ENCODE measurements at places on chromosomes 1 and 21.

- DNase-seq: no peak
Observed at GRCh38 chr1:16087733-16088132, 14.3 kb upstream of the FAM131C start.

- DNase-seq: no peak
Observed at GRCh38 chr1:6777813-6778212, 7.4 kb upstream of the CAMTA1 start.

DNA sequence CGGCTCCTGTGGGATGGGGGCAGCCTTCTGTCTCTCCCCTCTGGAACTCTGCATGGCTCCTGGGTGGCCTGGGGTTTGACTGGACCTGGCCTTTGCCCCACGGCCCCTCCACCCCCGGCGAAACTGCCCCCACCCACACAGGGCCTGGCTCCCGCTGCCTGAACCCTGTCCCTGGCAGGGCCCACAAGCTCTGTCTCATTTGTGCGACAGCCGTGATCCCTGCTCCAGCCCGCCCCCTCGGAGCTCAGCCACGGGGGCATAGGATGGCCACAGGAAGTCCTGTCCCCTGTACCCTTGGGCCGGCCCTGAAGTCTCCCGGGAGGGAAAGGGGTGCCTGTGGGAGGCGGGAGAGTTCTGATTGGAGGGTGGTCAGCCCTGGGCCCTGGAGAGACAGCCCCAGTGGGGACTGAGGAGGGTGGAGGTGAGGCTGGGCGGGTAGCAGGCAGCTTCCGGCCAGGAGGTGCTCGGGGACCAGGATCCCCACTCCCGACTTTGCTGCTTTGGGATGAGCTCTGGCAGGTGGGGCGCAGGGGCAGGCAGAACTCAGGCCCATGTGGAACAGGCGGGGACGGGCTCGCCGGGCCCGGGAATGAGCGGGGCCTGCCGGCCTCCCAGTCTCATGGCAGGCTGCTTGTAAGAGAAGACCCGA, 45.1 kb downstream of the SLX9 start:
- no peak for DNase-seq

DNA sequence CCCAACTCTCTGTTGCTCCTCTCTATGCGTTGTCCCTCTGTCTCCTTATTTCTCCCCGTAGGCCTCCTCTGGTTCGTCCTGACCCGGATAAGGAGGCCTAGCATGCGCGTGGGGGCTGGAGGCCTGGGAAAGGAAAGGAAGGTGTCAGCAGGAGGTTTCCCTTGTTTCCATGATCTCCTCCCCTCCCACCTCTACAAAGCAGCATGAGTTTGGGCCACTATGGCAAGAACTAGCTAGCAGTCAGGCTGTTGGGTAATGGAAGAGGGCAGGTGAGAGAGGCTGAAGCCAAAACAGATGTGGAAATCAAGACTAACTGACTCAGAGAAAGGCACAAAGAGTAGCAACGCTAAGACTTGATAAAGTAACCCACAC, 687 bp upstream of the SEMA6C start:
- DNase-seq: no peak

DNA sequence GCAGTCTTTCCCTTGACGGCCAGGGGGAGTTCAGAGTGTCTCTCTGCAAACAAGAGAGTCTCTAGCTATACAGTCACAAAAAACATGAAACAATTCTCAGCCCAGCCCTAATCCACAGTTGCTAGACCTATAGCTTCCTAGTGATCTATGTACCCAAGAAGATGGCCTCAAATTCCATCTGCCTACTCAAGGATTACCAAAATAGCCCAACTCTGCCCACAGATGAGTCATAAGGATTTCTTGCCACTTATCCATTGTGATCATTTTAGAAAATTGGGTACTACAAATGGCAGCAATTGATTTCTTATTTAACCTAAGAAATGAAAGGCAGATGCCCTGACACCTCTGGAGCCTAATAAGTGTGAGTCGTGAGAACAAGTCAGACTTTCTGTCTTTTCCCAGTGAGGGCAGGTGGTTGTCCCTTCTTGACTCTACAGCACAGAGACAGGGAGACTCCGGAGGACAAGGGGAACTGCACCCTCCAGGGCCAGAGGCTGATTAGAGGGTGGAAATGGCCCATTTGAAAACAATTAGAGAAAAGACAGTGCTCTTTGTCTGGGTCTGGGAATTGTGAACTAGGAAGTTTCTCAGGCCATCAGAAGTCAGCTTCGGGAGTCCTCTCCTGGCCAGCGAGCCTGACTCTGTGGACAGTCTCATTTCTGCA, 65.4 kb downstream of the ABCA4 start:
- no peak for DNase-seq

DNA sequence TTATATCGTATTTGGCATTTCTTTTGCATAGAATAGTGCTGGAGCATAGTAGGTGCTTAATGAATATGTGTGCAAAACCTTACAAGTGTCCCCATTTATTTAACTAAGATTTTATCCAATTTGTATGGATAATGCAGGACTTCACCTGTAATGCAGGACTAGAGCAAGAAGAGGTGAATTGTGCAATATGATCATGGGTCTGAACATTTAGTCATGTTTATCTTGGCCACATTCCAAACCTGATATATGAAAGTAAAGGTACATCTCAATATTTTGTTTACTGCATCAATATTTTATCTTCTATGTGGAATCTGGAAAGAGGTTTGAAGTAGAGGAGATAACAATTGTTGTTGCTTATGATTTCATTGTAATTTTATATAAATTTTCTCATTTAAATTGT, 1626.7 kb upstream of the B3GALT2 start:
- peak; percentile 10 for DNase-seq

DNA sequence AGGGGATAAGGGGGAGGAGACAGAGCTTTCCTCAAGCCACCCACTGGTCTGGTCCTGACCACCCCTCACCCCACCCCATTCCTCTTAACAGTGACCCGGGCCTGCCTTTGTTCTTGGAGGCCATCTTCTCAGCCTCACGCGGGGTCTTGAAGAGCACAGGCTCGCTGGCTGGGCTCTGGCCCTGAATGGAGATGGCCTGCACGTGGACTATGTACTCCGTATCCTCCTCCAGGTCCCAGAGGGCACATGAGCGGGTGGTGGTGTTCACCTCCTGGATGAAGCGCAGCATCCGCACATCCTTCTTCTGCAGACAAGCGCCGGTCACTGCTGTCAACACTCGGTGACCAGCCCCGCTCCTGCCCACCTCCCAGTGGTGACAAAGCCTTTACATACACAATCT, 2.6 kb downstream of the FNDC5 start:
- no peak for DNase-seq

GRCh38 chr1:21051177-21051825, 125.4 kb downstream of the EIF4G3 start:
- DNase-seq: no peak

GRCh38 chr1:3524556-3525203, 70.2 kb downstream of the ARHGEF16 start:
- no peak for DNase-seq

GRCh38 chr1:231422798-231423309, 767 bp upstream of the EGLN1 start:
- no peak for DNase-seq

DNA sequence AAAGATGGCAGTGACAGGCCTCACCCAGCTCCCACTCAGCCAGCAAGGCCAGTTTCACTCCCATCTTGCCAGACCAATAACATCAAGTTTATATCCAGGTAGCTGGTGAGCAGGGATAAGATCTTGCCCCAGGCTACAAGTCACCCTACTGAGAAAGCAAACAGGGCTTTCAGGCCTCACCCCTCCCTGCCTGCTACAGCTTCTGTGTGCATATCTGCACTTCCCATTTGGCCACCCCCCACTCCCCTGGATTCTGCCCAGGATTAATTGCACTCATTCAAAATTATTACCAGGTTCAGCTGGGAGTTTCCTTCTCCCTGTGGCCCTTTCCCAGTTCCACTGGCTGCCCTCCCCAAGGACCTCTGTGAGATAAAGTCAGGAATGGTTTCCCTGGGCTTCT, 352.1 kb downstream of the TBX15 start:
- no peak for DNase-seq

GRCh38 chr1:230800891-230801840, 54.0 kb downstream of the CAPN9 start:
- no peak for DNase-seq

DNA sequence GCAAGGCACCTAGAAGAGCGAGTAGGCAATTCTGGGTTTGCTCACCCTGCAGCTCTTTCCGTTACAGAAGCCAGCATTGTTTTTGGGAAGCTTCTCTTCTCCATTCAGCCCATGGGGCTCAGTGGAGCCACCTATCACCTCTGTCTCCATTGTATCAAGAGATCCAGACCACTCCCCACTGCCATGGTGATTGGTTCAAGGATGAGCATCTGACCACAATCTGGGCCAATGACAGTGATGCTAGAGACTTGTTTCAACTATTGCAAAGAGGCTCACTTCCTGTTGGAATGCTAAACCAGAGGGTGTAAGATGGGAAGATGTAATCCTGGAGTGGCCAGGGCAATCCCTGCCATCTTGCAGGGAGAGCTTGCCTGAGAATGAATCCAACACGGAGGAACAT, 6.6 kb downstream of the SPATA21 start:
- DNase-seq: no peak

DNA sequence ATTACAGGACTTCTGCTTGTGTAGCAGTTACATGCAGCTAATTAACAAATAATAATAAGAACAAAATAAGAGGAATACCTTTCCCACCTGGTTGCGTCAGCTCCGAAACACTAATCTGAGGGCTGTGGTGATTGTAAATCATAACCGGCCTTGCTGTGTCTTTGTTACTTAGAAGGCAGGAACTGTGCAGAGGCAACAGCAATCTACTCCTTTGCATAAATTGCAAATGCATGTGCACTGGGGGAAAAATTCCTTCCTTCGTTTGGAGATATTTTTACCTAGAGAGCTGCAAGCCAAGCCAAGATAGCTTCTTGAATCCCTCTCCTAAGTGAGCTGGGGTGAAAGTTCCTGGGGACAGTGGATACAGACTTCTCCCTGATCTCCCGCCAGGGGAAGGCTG, 46.0 kb downstream of the NKAIN1 start:
- DNase-seq: no peak

DNA sequence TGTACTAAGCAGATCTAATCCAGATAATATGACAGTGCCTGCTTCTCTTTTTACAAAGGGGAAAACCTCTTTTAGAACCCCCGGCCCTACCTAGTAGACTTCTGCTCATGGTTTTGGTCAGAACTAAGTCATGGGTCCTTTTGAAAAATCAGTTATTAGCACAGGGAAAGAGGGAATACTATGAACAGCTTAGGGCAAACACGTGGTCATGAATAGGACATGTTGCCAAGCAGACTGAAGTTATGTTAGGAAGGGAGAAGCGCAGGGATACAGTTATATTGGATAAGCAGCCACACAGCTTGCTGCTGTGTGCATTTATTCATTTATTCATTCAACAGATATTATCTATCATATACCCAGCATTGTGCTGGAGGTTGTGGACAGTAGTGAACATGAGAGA, 25.3 kb upstream of the IGSF3 start:
- no peak for DNase-seq

- DNase-seq: no peak
Observed at GRCh38 chr21:35677298-35677841, 383.0 kb downstream of the SETD4 start.

DNA sequence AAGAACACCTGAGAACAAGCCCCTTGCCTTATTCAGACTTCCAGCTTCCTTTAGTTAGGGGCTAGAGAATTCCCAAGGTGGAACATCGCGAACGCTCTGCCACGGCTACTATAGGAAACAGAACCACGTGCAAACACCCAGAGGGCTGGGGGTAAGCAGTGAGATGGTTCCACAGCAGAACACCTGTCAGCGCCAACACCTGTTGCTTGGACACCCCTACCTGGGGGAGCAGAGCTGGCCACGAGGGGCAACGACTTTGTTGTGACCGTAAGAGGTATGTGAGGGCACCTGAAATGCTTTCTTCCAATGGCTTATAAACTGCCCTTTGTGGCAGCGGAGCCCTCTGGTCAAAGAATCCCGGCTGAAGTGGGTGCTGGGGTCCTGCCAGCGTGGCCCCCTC, 50.7 kb downstream of the MRPL37 start:
- no peak for DNase-seq

DNA sequence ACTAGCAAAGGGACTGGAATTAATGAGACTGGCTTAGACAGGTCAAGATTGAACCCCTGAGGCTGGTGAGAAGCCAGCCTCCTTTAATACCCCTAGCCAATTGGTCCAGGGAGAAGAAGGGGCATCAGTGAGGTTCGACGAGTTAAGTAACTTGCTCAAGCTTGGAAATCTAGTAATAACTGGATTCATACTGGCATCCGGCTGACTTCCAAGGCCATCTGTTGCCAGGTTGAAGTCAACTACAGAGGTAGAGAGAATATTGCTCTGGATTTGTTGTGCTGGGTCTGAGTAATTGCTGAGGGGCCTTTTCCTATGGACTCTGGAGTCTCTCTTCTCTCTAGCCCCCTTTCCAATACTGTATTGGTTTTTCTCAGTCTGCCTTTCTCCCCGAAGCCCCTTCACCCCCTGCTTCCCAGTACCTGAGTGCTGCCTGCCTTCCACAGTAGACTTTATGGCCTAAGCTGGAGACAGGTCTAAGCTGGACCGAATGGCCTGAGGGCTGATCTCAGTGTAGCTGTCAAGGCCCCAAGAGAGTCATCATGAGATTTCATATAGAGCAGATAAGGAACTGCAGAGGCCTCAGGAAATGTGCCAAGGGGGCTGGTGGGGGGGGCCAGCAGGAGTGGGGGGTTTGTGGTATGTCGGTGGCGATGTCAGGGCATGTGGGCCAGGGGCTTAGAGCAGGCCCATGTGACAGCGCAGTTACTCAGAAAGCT, 42.4 kb upstream of the IL19 start:
- no peak for DNase-seq

- DNase-seq: no peak
Observed at GRCh38 chr1:21886486-21887215, 50.5 kb downstream of the HSPG2 start.

DNA sequence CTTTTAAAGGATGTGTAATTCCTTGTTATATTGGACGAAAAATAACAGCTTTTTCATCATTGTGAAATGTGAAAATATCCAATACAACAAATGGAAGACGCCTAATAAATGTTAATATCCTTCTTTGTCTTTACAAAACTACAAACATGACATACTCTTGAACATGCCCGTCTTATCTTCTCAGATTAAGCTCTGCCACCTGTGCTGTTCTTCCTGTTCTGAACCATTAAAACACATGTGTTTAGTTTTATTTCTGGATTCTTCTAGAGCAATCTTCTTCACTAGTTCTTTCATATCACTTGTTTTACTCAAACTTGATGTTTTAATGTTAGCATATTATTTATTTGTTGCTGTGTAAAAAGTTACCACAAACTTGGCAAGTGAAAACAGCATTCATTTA, 147.0 kb downstream of the CLEC20A start:
- DNase-seq: no peak

GRCh38 chr1:189323091-189323490, 1154.6 kb downstream of the BRINP3 start:
- DNase-seq: no peak

GRCh38 chr1:14842891-14843290, 244.4 kb downstream of the KAZN start:
- no peak for DNase-seq

- no peak for DNase-seq
Observed at GRCh38 chr1:110113551-110113950, 1.3 kb downstream of the UBL4B start.

GRCh38 chr1:107273515-107273914, 132.7 kb downstream of the NTNG1 start:
- DNase-seq: no peak

- no peak for DNase-seq
Observed at GRCh38 chr1:119594376-119594775, 53.7 kb downstream of the ZNF697 start.
